ENCODE measurements at places on chromosomes 5 and 9.

DNA sequence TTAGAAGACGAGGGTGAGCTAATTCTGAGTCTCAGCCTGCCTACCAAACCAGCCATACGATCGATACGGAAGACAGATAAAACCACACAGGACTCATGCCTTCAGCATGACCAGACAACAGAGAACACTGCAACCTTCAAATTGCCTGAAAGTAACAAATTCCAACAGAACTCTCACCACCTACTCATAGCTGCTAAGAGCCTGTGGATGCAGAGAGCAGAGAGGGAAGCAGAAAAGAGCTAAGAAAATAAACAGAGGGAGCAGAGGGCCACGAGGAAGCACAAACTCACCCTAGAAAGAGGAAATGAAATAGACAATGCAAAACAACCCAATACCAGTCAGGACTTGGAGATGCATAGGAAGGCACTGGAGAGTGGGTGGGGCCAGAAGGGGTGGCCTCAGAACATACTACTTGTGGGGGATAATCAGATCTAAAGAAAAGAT, 86.7 kb upstream of the TAS2R1 start:
- no peak for DNase-seq

DNA sequence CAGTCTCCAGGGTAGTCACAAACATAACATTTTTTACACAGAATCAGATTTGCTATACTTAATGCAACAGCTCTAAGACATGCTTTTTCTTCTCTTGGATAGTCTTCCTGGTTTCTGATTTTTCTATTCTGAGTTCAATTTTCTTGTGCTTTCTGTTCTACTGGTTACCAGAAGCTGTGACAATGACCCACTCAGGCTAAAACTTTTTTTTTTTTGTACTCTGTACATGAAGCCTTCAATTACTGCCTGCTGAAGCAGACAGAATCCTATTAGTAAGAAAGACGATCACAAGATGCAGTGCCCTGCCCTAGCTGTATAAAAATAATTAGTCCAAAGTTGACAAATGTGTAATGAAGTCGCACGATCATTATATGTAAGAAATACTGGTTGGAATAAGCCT, 231.1 kb upstream of the TBCA start:
- no peak for DNase-seq

- no peak for DNase-seq
Measured at GRCh38 chr9:133470427-133470924, 8.4 kb downstream of the SLC2A6 start.

DNA sequence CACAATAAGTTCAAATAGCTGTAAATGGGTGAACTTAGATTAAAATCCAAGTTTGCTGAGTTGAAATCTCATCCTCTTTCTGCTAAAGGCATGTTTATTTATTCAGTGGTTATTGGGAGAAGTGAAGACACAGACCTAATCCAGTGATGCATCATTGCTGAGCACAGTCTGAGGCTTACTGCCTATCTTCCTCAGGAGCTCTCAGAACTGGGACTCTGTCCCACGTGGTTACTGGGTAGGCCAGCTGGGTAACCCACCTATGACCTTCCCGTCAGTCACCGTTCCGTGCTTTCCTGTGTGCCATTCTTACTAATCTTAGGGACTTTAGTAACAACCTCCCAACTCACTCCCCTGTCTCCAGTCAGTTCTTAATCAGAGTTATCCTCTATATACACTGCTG, 226.8 kb upstream of the ATP10B start:
- DNase-seq: no peak

DNA sequence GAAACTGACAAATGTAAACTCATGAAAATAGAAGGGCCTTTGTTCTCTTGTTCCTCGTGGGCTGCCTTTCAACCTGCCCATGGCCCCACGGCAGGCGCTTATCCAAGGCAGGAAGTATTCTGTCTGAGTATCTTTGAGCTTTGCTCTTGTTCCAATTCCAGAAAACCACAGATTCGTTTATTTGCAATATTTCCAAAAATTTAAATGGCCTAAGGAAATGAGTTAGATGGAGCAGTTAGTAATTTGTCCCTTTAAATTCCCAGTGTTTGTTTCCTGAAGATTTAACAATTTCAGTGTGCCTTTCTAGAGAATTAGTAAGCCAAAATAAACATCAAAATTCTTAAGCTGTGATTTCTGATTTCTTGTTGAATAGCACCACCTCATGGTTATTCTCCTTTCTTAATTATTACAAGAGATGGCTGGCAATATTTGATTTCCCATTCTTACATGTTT, 299.4 kb upstream of the RASA1 start:
- DNase-seq: peak; percentile 31

DNA sequence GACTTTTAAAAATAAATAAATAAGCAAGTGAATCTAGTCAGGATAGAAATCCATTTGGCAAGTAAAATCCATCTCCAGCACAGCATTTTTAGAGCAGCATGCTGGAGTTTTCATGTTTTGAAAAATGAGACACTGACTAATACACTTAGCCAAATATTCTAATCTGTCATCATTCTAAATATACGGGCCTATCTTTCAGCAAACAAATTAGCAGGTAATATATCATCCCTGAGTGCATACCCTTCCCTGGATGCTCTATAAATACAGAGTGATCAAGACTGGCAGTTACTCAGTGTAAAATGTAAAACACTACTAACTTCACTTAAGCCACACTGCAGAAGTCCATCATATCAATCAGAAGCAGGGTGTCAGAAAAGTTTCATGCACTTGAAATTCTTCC, 58.4 kb downstream of the MLLT3 start:
- DNase-seq: no peak

GRCh38 chr5:80995908-80996307, 35.7 kb downstream of the RASGRF2 start:
- no peak for DNase-seq

DNA sequence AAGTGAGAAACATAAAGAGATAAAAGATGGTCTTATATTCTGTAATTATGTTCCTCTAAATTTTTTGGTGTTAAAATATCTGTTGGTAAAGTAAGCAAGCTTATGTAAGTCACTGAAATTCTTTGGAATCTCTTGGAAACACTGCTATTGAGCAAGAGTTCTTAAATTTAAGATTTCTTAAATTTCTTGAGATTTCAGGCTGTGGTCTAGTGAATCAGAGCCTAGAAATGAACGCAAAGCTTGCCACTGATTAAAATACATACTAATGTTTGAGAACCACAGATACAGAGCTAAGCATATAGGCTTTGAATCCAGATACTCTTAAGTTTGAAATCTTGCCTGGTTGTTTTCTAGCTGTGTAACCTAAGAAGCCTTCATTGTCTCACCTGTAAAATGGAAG, 133.4 kb downstream of the TRPM3 start:
- DNase-seq: no peak

DNA sequence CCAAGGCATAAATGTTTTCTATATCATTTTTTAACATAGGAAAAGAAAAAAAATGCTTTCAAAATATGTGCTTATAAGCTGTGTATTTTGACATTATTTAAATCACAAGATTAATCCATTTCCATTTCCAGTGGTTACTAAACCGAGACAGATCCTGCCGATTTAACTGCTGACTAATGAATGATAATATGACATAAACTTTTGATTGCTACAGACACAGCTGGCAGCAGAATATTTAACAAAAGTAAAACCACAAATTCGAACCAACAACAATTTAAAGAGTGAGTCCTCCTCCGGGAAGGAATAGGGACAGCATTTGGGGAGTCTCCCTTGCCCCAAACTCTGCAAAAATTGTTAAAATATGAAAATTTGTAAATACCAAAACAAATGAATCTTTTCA, 401.3 kb upstream of the DAB2 start:
- DNase-seq: no peak

GRCh38 chr5:180670586-180671359, 21.4 kb upstream of the FLT4 start:
- peak; percentile 41 for DNase-seq

DNA sequence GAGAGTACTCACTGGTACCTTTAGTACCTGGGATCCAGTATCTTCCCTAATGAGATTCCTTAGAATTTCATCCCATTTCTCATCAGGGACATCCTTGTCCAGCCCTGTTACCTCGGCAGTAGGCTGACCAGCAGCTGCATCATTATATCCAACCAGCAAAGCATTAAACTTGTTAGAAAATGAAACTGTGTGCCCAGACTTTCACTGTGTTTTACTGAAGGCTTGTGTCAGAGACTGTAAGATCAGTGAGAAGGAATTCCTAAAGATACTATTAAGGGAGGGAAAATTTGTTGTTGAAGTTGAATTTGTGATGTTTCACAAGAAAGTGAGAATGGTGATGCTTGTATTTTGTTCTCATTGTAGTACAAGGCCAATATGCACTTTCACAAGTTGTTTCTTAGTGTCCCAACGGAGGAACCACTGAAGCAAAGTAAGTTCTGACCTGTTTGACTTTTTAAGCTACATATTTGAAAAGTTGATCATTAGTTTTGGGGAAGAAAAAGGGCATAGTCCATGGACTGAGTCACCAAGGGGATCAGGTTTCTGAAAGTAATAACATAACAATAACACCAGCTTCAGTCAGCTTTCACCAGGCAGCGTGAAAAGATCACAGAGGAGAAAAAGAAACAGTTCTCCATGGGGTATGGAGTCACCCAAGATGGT, 48.8 kb downstream of the GRAMD2B start:
- no peak for DNase-seq

- no peak for DNase-seq
Measured at GRCh38 chr9:81245254-81245956, 443.9 kb downstream of the TLE1 start.
